Jurkat, Clone E6-1 (cell line): ENCODE measurements at places on chromosomes 3 and 15.
A peak's percentile ranks its signal among the peaks of the same experiment; 100 is the strongest.

- no peak for DNase-seq
Measured at GRCh38 chr15:25891081-25891480, 28.0 kb upstream of the ATP10A start.

DNA sequence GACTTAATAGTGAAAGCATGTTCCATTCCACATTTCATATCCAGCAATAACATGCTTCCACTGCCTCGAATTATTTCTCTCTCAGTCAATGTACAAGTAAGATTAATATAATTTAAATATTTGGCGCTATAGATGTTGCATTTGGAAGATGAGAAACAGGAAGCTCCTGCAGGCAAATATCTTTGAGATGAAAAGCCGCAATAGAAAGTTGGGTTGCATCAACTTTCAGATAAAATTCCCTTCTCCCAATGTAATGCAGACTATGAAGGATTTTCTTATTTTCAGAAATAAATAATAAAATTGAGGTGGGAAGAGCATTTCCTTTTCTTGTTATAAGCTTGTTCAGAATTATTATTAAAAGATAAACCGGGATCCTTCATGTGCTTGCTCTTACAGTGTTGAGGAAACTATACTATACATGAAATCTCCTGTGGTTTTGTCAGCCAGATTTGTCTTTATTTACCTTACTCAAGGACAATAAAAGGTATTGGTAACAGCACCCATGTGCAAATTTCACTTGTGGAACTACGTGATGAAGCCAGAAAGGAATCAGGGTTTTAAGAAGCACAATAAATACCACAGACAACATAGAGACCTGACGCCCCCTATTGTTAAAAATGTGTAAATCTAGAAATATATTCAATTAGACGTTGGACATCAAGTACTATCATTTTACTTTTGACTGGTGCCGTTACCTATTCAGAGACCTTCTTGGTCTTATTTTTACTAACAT lies 307.0 kb downstream of the ARPP21 start:
- DNase-seq = peak; percentile 15

- no peak for DNase-seq
Measured at GRCh38 chr3:52277071-52277964, 1.1 kb downstream of the WDR82 start.

DNA sequence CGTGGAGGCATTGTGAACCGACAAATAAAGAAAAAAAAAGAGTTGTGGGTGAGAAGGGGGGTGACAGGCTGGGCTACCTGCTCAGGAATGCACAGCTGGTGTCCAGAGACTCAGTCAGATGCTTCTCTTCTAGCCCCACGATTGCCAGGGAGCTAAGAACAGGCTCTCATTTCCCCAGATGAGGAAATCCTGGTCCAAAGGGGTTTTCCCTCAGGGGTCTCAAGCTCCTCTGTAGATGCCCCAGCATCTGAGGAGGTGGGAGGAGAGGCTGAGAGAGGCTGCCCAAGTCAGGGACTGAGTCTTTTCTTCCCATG lies 35.5 kb downstream of the BNC1 start:
- DNase-seq = no peak

DNA sequence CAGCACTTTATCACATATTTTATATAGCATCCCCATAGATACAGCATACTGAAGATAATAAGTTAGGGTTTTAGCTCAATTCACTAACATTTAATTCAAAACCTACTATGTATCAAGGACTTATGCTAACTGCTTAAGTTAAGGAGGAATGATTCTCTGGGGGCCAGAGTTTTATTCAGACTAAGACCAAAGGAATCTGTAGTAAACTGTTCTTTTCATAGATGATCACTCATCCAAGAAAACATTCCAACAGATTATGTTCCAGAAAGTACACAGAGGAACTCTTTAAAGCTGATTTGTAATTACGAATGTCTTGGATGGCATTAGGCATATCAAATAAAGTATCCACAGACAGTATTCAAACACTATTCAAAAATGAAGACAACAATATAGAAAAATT lies 226.4 kb downstream of the SCAPER start:
- DNase-seq = no peak

GRCh38 chr3:194243172-194243837 lies 107.4 kb downstream of the HES1 start:
- DNase-seq = no peak

GRCh38 chr3:157029365-157029790 lies 130.6 kb downstream of the CCNL1 start:
- DNase-seq = no peak

DNA sequence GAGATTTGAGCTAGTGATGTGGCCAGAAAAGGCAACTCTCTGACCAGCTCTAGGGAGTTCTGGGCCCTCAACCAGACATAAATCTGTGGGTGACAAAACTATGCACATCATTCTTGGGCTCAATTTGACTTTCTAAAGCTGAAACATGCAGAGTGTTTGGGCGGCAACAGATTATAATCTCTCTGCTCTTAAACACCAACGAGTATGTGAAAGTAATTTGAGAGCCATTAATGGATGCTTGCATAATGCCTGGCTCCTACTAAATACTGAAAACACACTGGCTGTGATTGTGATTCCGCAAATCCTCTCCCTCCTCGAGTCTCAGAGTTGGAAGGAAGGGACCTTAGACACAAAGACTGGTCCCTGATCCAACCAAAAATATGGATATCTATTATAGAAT lies 186.7 kb downstream of the UACA start:
- no peak for DNase-seq

DNA sequence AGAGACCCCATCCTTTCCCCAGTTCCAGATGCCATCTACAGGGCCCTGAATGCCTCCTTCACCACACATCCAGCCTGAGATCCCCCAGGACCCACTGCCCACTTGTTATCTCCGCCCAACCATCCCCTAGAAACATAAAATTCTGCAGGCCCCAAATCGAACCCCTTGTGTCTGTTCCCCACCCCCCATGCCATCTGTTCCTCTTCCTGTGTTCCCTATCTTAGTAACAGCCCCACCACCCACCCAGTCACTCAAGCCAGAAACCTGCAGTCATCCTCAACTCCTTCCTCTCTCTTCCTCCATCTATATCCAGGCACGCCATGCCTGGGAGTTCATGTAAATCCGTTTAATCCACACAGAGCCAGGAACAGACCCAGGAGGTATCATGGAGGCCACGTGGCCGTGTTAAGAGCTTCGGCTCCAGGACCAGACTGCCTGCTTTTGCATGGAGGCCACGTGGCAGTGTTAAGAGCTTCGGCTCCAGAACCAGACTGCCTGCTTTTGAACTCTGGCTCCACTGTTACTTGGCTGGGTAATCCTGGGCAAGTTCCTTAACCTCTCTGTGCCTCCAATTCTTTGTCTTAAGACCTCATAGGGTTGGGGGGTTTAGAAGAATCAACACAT lies 4.8 kb downstream of the CSRNP1 start:
- no peak for DNase-seq

- no peak for DNase-seq
Measured at GRCh38 chr15:99451484-99451883, 114.3 kb upstream of the MEF2A start.

GRCh38 chr3:20700714-20701113 lies 514.7 kb upstream of the SGO1 start:
- no peak for DNase-seq

- no peak for DNase-seq
Measured at GRCh38 chr3:148950806-148951205, 40.5 kb upstream of the GYG1 start.

DNA sequence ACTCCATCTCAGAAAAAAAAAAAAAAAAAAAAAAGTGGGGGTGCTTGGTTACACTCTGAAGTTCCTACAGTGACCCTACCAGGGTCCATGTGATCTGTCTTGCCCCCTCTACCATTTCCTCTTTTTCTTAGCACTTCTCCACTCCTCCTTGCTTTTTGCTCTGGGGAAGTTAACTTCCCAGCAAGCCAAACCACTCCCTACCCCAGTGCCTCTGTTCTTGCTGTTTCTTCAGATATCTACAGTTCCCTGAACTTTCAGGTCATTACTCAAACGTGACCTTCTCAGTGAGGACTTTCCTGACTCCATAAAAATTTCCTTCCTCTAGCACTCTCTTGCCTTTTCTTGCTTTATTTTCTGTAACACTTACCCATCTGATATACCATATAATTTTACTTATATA lies 61.1 kb upstream of the GCNT3 start:
- no peak for DNase-seq

DNA sequence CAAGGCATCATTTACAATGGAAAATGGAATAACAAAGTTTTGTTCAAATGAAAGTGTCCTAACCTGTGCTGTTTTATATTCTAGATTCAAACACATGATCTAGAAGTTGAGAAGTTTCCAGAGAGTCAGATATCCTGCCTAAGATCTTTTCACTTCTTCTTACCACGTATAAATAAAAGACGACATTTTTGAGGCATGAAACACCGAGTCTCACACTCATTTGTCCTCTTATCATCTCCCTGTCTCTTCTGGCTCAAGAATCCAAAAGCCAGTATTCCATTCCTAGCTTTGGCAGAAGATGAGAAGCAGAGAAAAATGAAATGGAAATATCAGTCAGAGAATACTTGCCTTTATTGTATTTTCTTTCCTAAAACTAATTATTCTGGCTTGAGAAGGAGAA lies 738.6 kb upstream of the NR2F2 start:
- DNase-seq = no peak

DNA sequence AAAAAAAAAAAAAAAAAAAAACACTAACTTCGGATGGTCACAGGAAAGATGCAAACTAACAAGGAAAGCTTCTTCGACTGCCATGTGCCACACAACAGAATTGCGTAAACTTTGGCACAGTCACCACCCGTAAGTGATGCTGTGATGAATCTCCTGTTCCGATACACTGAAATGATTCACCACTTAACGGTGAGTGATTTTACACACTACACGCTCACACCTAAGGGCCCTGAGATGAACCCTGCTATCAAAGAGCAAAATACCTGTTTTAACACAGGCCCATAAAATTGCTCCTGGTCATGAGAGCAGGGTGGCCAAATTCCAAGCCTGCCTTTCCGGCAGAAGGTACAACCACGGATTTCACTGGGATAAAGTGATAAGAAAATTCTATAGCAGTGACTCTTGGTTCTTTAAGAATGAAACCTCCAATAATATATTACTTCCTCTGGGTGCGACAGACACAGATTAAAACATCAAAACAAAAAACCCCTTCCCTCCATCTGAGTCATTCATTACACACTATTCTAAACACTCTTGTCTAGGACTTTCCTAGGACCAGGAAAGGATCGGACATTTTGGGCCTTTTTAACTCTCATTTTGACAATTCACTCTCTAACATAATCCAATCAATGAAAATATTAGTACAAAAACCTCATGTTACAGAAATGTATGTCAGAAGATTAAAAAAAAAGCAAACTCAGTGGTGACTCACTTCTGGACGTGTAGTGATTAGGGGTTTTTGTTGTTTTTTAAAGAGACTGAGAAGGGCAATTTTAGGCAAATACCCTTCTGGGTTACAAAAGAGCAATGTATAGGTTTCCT lies 28.3 kb downstream of the LRIG1 start:
- no peak for DNase-seq

DNA sequence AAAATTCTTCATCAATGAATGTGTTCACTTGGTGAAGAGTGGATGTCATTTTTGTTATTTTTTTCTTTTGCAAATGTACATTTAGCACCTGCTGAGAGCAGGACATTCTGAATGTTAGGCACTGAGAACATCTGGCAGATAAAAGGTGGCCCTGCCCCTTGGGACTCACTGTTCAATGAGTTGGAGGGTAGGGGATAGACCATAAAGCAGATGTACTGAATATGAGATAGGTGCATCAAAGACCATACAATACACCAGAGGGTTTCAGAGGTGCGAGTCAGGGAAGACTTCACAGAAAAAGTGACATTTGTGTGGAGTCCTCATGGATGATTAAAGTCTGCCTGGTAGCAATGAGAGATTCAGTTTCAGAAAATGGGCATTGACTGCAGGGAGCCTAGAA lies 34.2 kb downstream of the EEFSEC start:
- DNase-seq = peak; percentile 81

DNA sequence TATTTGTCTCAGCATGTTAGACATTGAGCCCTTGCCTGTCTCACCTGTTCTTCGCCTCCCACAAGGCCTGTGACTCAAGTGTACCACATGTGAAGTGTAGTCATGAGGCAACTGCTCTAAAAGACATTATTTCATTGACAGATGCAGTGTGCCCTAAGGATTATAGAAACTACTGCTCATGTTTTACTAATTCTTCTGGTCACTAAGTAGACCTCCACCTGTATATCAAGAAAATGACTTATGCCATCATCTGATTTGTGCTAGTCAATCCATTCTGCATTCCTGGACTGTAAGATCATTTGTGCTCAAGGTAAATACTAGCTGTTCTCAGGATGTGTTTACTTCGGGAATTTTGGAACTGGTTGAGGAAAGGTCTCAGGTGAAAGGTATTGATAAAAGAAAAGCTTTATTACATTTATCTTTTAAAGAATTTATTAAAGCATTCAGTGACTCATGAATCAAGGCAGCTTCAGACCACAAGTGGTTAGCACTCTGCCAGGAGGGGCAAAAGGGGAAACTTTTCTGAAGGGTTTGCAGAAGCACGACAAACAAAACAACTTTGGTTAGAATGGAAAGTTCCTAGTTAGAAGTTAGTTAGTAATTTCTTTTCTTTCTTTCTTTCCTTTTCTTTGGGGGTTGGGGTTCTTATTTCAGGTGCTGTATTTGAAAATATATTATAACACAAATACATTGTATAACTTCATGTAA lies 465.3 kb upstream of the CBLB start:
- no peak for DNase-seq

- DNase-seq = no peak
Measured at GRCh38 chr3:184512621-184513020, 49.0 kb upstream of the EPHB3 start.

DNA sequence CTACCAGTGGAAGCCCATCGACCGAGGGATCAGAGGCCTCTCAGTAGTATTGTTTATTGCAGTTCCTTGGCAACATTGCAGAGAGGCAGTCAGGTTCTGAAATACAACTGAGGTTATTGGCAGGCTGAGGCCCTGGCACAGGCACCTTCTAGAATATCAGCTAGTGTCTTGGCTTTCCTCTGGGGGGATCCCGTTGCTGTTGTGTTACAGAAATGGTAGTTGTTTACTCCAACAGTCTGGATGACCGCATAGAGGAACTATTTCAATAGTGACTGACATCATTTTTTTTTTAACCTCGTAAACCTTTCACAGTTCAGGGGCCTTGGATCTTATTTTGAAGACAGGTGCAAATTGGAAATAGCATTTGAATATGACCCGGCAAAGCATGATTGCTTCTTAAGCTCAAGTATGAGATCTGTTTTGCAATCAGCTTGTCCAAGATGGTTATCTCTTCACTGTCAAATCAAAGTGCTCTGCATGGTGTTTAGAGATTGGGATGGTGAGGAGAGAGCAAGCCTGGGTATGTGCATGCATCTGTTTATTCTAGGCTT lies 63.9 kb downstream of the PGPEP1L start:
- DNase-seq = no peak

DNA sequence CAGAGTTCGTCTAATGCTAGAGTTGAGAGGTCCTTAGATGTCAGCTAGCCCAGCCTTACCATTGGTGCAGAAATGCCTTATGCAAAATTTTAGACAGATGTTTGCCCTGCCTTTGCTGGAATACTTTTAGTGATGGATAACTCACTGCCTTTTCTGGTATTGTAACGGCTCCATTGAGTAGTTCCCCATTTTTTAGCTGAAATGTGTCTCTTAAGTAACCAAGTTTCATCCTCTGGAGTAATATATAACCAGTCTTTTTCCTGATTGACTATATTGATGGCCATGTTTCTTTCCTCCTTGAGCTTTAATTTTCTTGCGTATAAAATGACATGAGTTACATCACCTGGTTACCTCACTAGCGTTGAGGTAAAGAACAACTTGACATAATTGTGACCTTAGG lies 45.0 kb downstream of the SNRK start:
- no peak for DNase-seq
